ENCODE measurements at places on chromosomes 3 and 15.

DNA sequence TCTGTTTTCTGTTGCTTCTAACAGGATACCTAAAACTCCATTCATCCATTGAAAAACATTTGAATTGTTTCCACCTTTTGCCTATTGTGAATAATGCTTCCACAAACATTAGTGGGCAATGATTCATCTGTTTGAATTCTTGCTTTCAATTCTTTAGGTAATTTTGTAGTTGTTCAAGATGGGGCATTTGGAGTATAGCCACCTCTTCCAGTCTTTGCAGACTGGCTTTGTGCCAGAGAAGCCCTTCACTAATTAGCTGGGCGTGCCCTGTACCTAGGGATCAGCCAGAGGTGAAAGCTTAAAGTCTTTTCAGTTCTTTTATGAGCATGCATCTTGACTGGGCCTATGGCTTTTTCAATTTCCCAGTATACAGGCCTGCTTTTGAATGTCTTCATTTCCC lies 10.9 kb downstream of the RTP1 start:
- no peak for DNase-seq

GRCh38 chr3:100125161-100125938 lies 11.0 kb upstream of the FILIP1L start:
- no peak for DNase-seq

DNA sequence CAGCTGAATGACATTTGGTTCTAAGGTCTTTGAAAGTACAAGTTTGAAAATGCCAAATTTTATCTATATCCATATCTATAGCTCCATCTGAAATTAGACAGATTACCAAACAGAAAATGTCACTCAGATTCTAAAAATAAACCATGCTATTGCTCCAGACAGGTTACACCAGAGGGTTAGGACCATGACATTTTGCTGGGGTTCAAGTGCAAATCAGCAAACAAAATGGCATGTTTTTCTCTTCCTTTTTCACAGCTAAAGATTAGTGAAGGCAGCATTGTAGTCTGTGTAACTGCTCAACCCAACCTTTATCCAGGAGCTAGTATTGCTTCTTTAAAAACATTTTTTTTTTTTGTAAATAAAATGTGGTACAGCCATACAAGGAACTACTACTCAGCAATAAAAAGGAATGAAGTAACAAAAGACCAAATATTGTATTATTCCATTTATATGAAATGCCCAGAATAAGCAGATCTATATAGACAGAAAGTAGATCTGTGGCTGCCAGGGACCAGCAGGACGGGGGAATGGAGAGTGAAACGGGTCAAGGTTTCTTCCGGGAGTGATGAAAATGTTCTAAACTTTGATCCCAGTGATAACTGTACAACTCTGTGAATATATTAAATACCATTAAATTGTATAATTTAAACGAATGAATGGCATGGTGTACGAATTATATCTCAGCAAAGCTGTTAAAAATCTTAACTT lies 18.2 kb downstream of the VGLL4 start:
- DNase-seq = no peak

GRCh38 chr15:56244811-56245576 lies 1.3 kb upstream of the RFX7 start:
- no peak for DNase-seq

GRCh38 chr3:10810376-10810775 lies 5.7 kb upstream of the SLC6A11 start:
- no peak for DNase-seq

DNA sequence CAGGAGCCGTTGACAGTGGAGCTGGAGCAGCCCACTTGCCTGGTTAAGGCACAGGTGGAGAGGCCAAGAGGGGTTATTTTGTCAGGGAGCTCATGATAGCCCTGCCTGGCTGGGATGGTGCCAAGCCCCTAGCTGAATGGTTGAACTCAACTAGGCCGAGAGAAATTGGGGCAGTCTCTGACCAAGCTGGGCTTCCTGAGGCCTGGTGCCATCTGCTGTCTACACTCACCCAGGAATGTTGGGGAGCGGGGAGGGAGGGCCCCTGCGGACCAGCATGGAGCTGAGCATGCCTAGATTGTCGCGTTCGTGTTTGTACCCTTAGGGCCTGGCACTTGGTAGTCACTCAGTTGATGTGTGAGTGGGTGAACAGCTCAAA lies 1.2 kb downstream of the BRPF1 start:
- DNase-seq = no peak

DNA sequence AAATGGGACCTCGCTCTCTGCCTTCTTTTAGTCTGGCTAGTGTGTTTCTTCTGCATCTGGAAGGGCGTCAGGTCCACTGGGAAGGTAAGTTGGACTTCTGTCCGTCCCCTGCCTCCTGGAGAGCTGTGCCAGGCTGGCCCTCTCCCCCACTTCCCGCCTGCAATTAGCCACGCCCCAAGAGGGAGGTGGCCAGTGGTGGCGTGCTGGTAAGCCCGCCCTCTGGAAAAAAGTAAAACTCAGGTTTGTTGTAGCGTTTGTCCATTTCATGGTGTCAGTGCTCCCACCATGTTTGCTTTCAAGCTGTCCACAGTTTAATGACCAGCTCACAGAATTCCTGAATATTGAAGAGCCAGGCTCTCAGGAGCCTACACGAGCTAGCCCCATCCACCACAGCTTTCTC lies 55.6 kb downstream of the SLC6A6 start:
- no peak for DNase-seq
